ENCODE measurements at places on chromosomes 3 and 15. TPM values are rescaled to one million over a fixed set of nuclear protein-coding genes. Genes with fewer than 3 reads are reported as not detected.
A peak's percentile ranks its signal among the peaks of the same experiment; 100 is the strongest.

DNA sequence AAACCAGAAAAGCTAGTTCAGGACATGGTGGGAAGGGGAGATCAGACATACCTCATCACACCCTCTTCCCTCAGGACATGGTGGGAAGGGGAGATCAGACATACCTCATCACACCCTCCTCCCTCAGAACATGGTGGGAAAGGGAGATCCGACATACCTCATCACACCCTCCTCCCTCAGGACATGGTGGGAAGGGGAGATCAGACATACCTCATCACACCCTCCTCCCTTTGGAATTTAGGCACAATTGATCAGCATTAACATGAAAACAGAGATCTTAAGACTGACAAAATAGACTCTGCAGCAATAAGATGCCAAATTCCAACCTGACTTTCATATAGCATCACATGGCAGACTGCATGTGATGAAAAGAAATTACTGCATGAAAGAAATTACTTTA is 412.7 kb upstream of the ZNF717 start:
- DNase-seq, result no peak

DNA sequence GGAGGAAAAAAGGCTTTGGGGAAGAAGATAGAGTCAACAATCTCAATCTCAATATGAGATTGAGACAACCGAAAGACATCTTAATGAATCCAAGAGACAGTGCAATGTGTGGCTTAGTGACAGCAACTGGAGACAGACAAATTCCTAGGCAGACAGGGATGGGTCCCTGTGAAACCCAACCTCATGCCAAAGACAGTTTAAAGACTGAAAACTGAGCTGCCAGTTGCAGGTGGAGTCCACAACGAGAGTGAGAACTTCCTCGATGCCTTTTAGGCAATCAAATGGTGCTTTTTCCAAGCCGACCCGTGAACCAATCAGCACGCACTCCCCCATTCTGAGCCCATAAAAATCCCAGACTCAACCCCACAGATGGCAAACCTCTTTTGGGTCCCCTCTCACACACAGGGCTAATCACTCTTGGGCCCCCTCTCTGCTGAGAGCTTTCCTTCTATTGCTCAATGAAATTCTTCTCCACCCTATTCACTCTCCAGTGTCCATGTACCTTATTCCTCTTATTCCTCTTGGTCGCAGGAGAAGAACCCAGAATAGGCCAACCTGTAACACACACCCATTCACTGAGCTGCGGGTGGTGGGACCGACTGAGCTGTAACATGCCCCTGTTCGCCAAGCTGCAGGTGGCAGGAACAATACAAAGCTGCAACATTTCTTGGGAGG is 34.8 kb downstream of the ZMAT3 start:
- no peak for DNase-seq

DNA sequence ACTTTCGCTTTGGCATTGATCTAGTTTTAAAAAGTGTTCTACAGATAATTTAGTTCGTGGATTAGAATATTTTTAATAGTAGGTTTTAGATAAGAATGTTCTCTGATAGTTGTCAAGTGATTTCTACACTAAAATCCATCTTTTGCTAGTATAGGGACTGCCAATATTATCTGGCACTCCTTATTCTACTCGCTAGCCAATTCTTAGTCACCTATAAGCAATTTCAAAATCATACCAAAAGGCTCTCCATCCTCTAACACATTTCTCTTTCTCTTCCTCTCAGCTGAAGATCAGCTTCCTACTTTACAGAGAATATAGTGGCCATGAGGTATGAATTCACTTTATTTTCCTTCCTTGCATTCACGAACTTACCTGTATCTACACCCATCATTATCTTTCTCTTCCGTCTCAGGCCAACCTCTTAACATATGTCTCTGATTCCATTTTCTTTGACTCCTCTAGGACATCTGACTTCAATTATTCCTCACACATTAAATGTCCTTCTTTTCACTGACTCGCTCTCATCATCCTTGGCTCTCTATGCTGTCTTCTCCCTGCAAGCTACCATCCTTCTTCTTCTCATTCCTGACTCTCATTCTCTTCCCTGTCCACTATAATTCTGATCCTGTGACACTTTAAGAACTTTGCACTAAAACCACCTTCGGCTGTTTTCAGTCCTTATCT is 35.5 kb downstream of the C3orf80 start:
- DNase-seq, result no peak

DNA sequence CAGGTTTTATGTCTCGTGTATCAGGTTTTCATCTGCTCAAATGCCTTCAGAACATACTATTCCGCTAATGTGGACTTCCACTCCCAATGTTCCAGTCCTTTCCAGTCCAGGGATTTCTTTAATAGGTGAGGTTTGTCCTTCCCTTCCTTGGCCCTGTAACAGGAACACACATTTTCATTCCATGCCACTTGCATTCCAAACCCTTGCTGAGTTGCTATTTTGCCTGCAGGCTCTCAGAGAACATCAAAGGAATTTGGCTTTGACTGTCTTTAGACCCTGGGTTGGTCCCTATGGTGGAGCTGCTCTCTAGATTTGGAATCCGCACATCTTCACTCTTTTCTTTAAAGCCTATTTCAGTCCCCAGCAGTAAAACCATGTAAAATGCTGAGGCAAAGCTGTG is 12.3 kb upstream of the ALCAM start:
- no peak for DNase-seq

GRCh38 chr3:56826831-56827722 is 25.3 kb upstream of the ARHGEF3 start:
- DNase-seq, result no peak

GRCh38 chr3:197599089-197599765 is 43.5 kb upstream of the BDH1 start:
- DNase-seq, result peak; percentile 83

Gene ZFYVE19
- total RNA-seq, result 13.0 TPM

DNA sequence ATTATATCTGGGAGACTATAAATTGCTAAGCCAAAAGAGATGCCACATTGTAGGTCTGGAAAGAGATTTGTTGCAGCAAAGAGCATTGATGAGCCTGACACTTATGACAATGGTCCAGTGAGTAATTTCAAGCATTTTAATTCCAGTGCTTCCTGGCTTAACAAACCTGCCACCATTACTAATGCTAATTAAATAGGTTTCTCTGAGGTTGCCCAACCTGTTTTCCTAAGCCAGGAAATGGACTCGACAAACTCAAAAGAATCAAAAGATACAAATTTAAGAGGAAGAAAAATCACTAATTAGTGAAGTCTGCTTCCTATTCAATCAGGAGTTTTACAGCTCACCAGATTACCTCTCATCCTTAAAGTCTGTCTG is 36.7 kb upstream of the CTDSPL start:
- no peak for DNase-seq

Gene NUDT16
- 4.7 TPM for total RNA-seq

- DNase-seq, result no peak
These were observed 112.1 kb upstream of the ICE2 start for GRCh38 chr15:60590935-60591495.

- DNase-seq, result no peak
These were observed 30.0 kb upstream of the SLC2A2 start for GRCh38 chr3:171056528-171056927.

GRCh38 chr15:83682476-83683088 is 28.7 kb downstream of the ADAMTSL3 start:
- no peak for DNase-seq

DNA sequence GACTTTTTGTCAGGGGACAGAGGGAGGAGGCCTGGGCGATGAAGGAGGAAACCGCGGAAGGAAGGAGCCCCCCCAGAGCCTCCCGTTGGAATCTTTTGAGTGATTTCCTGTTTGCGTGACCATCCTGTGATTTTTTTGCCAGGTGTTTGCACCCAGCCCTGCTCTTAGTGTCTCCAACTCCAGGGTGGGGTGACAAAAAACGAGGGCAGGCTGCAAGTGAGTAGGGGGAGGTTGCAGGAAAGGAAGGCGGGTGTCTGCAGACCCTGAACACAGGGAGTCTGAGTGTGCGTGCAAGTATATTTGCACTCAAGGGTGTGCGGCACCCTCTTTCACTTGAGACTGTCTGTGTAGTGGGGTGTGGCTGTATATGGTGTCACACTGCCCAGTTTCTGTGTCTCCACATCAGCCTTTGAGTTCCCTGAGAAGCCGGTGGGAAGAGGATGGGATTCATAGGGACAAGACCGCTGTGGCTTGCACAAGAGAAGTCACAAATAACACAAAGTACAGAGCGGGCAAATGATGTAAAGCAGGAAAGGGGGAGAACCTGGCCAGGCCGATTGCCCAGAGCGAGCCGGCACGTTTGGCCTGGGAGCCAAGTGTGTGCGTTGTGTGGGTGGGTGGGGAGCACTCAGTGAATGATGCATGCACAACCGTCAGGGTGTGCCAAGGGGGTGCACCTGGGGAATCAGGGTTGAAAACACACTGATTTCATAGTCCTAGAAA is 6.6 kb downstream of the ISLR2 start:
- DNase-seq, result no peak

GRCh38 chr3:114567771-114568170 is 273.9 kb downstream of the TIGIT start:
- DNase-seq, result no peak

Gene SOX14
- not detected for total RNA-seq

DNA sequence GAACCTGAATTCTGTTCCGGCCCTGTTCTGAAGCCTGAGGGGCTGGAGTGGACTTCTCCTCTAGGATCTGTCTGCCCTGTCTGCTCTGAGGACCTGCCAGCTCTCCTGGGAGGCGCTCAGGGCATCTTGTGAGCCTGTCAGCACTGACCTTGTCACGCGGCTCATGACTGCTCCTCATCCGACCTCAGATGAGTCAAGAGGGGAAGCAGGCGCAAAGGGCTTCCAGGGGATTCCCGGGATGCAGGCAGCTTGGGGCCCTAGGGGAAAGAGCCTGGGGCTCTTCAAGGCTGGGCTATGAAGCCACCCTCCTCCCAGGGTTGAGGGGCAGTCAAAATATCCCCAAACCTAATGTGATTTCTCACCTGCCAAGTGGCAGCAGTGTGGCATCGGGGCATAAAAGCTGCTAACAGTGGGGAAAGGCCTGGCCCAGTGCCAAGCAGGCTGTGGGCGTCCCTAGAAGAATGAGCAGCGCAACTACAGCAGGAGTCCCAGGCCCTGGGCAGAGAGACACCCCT is 27.6 kb upstream of the ANKDD1A start:
- DNase-seq, result peak; percentile 86

GRCh38 chr3:171378586-171378985 is 81.6 kb downstream of the TNIK start:
- DNase-seq, result no peak

- no peak for DNase-seq
These were observed 57.9 kb upstream of the SAMMSON start for GRCh38 chr3:69941439-69942176.

Gene NOX5
- not detected for total RNA-seq

DNA sequence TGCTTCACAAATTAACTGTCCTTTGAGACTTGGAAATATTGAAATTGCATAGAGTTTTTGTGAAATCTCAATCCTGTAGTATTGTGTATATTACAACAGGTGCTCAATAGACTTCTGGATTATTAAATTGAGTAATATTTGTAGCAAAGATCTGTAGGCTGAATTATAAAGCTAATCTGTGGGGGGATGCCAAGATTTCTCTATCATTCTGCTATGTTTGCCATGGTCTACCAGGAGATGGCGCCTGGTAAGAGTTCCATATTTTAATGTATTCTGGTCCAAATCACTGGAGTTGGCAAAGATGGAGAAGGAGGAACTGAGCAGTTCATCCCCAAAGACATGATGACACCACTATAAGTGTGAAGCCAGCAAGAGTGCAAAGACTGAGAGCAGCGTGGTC is 340.9 kb upstream of the TPRG1 start:
- no peak for DNase-seq

Gene ACSBG1
- total RNA-seq, result 0.22 TPM

DNA sequence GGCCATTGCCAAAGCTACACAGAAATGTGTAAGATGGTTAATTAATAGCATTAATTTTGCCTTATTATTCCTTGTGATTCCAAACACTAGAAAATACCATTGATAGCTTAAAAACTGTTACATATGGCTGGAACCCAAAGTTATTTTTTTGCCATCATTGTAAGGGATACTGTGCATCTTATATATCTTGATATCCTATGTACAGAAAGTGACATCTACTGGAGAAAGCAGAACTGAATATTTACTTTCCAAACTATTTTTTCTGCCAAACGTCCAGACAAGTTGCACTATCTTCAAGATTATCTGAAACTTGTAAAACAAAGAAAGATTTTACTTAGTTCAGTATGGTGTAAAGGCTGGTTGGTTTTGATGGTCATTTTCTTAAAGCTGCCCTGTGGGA is 33.3 kb upstream of the MEIS2 start:
- DNase-seq, result no peak

Gene SMARCC1
- total RNA-seq, result 74.2 TPM

- DNase-seq, result no peak
These were observed 776.3 kb downstream of the TUSC7 start for GRCh38 chr3:117485841-117486240.

GRCh38 chr15:33021806-33022389 is 172.6 kb downstream of the FMN1 start:
- DNase-seq, result no peak

DNA sequence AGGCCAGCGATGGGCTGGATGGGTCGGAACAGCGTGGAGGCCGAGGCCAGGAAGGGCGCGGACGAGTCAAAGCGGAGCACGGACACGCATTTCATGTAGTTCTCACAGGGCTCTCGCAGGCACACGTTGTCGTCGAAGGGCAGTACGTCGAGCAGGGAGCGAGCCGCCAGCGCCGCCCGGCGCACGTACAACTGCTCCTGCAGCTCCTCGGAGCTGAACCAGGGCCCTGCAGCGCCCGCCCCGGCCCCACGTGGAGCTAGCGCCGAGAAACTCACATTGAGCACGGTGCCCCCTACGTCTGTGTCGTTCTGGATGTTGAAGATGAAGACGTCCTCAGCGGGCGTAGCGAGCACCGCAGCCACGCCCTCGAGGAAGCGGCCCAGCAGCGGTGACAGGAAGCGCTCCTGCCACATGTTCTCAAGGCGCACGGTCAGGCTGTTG is 5.8 kb downstream of the CELSR3 start:
- peak; percentile 69 for DNase-seq

GRCh38 chr3:187315872-187316271 is 24.3 kb upstream of the MASP1 start:
- no peak for DNase-seq

Gene ITIH1
- total RNA-seq, result not detected

DNA sequence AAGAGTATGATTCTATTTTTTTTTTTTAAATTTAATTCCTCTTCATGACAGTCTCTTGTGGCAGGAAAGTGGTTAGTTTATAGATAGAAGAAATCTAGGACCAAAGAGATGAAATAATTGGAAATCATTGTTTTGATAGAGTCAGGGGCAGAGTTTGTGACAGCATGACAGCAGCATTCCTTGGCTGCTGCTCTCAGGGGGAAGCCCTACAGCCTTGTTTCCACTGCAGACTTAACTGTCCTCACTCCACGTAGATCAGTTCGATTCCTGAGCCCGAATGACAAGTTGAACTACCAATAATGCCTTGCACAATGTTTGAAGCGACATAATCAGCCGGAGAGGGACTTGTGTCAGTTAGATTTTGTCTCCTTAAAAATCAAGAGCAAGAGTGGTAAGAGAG is 189.0 kb upstream of the ICE2 start:
- no peak for DNase-seq

Gene FEZF2
- total RNA-seq, result not detected

Gene GOLGA6L4
- 3.0 TPM for total RNA-seq

- no peak for DNase-seq
These were observed 669.6 kb upstream of the DPPA4 start for GRCh38 chr3:110006913-110007312.

- DNase-seq, result no peak
These were observed 829 bp downstream of the SELENOT start for GRCh38 chr3:150603980-150604319.

GRCh38 chr3:120683213-120683612 is 1.2 kb upstream of the HGD start:
- DNase-seq, result no peak

GRCh38 chr3:103968751-103969150 is 1398.0 kb upstream of the ALCAM start:
- DNase-seq, result no peak
